NCI-H510A treated with DMSO at 0.1 percent for 48 hours (cell line): ENCODE measurements at places on chromosomes 16 and 17.
A peak's percentile ranks its signal among the peaks of the same experiment; 100 is the strongest.

DNA sequence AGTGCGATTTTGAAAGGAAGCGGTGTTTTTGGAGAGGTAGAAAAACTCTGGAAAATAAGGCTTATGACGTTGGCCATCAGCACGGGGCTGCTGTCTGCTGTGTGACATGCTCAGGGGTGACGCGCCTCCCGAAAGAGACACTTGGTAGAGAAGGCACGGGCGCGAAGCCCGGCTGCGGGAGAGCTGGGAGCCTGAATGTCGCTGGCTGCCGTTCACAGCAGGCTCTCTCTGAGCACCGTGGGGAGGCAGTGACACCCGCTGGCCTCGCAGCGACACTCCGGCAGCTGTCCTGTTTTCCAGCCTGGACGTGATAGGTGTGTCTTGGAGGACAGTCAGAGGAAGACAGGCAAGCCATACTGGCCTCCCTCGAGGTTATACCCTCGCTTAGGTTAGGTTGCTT lies 759.1 kb upstream of the RBFOX1 start:
- DNase-seq, result no peak

DNA sequence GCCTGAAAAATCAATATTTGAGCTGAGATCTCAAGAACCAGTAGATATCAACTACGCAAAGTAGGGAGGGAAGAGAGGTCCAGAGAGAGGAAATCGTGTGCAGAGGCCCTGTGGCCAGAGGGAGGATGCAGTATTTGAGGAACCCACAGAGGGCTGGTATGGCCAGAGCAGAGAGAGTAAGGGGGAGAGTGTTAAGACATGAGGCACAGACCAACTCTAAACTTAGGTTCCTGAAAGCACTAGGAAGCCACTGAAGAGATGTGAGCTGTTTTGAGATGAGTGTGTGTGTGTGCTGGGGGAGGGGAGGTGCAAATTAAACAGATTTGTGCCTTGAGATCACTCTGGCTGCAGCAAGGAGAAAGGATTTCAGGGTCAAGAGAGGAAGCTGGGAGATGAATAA lies 10.9 kb downstream of the SLC13A2 start:
- DNase-seq, result no peak

DNA sequence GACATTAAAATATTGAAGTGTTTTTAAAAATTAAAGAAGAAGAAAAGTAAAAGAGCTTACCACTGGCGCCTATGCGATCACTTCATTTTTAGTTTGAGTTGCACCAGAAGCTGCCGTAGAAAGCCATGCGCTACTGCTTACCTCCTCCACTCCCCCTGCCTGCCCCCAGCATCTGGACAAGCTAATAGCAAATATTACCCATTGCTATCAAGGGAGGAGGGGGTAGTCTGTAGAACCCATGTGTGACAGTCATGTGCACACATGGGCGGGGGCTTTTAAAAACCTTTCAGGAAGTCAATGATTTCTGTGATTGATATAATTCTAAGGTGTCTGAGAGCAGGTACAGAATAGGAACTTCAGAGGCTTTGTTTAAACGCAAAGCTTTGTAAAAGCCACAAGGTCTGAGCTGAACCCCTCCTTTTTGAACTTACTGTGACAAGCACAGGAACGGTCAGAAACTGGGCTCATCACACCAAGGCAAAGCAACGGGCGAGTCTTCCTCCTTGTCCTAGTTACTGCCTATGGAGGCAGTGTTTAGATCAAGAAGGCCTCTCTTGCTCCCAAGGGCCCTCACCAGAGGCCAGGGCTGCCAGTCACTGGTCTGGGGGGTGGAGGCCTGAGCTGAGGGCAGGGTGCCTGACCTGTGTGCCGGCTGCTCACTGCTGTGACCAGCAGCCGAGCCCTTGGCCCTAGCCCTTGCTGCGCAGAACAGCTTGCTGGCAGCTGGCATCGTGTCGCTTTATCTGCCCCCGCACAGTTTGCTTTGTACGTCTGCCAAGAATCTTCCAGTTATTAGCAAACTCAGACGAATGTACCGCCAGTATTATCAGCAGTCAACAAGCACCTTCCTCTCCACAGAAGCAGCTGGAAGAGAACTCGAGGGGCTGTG lies 15.0 kb downstream of the GINS2 start:
- DNase-seq, result peak; percentile 69

- no peak for DNase-seq
These were observed 93.8 kb downstream of the USP31 start for GRCh38 chr16:23055481-23055880.

GRCh38 chr17:35841505-35841904 lies 27.2 kb downstream of the HEATR9 start:
- no peak for DNase-seq

DNA sequence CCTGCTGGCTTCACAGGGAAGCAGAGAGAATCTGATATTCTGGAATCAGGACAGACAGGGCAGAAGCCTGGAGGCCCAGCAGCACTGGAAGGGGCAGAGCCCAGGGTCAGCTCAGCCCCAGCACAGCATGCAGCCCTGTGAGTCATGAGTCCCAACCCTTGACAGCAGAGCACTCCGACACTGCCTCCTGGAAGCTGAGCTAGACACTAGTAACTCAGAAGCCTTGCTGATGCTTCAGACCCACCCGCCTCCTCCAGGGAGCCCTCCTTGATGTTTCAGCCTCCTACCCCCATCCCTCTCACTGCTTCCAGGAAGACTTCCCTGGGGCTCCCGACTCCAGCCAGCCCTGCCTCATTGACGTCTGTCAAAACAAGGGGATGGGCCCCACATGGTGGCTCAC lies 6.9 kb downstream of the CAMKK1 start:
- DNase-seq, result no peak

- peak; percentile 85 for DNase-seq
These were observed 972 bp downstream of the RSAD1 start for GRCh38 chr17:50479522-50480141.

DNA sequence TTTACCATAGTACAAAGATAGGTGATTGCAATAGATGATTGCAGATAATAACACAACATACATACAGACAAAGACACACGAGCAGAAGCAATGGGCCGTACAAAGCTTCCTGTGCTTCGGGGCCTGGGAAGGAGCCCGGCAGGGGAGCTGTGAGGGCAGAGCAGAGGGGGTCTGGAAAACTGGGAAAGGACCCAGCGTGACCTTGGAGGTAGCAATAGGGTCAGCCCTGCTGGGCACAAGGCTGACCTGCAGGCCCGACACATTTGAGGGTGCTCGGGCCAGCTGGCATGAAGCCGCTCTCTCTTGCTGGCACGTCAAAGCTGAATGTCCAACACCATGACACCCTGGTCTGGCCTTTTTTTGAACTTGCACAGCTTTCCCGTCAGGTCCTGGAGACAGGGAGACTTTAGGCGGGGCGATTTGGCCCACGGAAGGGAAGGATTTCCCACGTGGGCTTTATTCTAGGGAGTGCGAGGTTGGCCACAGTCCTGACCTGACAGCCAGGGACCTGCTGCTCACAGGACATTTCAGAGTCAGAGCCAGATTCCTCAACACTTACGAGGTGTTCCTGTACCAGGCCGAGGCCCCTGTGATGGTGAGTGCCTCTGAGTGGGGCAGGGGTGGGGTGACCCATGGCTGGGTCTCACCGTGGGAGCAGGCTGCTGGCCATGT lies 83.2 kb downstream of the NTN1 start:
- no peak for DNase-seq

DNA sequence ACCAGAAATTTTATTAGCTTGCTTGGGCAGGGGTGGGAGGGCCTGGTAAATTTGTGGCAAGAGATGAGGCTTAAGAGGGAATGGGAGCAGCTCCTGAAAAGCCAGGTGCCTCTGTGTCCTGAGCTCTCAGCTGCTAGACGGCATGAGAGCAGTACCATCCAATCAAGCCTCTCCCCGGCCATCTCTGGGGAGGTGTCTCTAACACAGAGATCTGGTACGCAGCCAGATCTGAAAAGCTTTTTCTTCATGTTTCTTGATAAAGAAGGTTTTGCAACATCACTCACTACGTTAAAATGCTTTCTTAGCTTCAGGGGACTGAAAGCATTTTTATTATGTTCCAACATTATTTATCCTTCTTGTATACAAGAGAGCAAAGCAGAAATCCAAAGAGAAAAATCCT lies 488.2 kb downstream of the RBFOX1 start:
- DNase-seq, result no peak

- peak; percentile 78 for DNase-seq
These were observed 262.5 kb downstream of the CBLN1 start for GRCh38 chr16:49019081-49019633.

GRCh38 chr17:80946449-80946848 lies 45.2 kb upstream of the CHMP6 start:
- no peak for DNase-seq

DNA sequence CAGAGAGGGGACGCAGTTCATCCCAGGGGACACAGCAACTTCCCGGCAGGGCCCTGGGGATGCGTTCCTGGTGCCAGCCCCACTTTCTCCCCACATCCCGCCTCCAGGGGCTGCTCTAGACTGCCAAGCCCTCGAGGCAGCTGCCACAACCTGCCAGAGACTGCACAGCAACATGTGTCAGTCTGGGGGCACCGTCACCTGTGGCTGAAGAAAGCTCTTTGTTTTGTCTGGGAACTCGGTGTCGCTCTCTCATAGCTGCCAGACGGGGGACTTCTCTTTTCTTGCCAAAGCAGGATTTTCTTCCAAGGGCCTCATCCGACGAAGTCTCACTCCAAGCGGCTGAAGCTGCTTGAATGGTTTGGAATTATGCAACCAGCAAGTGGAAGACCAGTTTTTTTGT lies 43.7 kb downstream of the COTL1 start:
- no peak for DNase-seq

- peak; percentile 78 for DNase-seq
These were observed 21.4 kb downstream of the WSB1 start for GRCh38 chr17:27315322-27315721.

DNA sequence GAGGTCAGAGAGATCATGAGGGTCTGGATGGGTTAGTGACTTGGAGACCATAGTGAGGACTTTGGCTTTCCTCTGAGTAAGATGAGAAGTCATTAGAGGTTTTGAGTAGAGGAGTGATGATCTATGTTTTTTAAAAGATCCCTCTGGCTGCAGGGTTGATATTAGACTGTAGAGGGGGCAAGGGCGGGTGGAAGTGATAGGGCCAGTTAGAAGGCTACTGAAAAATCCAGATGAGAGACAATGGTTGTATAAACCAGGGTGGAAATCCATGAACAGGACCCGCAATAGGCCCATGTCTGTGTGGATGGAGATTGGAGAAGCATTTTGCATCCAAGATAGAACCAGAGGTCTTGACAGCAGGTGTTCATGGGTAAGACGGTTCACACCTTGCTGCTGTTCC lies 9.8 kb downstream of the ITGAL start:
- DNase-seq, result no peak

GRCh38 chr16:65781363-65781762 lies 585.1 kb upstream of the CDH5 start:
- no peak for DNase-seq

DNA sequence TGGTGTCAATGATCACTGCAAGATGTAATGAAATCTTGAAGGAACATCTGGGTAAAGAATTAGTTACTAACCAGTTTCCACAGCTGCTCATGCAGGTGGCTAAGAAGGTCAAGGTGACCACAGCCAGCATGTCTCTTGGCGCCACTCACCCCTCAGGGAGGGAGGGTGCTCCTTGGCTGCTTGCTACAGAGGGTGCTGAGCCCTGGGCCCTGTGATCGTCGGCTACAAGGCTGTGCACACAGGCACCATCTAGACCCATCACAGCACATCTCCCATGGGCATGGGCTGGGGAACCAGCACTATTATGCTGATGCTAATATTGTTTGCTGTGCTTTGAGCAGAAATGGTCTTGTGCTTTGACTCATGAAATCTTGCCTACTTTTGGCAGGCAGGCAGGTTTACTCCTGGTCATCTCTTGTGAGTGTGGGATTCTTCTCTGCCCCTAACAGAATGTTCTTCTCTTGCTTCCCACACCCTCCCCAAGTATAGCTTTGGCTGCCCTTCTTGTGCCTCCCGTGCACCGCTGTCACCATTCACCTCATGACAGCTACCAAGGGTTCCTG lies 36.4 kb downstream of the TXNDC11 start:
- DNase-seq, result no peak

DNA sequence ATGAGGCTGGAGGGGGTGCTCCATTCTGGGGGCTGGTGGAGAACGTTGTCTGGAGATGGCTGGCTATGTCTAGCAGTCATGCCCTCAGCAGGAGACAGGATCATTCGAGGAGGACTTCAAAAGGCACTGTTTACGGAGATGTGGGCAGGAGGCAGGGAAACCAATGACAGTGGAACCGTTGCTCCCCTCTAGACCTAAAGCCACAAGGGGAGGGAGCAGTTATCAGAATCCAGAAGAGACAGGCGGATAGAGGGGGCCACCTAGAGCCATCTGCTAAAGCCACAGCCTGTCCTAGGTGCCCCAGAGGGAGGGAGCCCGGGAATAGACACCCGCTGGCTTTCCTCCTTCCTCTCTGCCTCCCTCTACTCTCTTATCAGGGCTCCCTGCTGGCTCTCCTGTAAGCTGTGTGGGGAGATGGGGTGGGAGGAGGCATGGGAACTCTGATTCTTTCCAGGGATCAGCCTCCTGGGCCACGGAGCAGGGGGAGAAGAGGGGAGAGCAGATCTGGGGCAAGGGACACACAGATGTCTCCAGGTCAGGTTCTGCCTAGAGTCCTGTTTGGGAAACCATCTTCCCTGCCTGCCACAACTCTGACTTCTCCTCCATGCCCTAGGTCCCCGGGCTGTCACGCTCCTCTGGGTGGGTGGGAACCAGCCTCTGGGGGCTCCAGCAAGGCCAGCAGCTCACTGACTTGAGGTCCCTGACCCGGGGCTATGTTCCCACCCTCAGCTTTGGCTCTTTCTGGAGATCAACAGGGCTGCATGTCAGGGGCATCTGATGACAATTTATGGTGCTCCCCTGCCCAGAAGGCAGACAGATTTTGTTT lies 42.3 kb downstream of the IRX3 start:
- no peak for DNase-seq

- no peak for DNase-seq
These were observed 17.4 kb downstream of the LASP1NB start for GRCh38 chr17:38942696-38943334.

GRCh38 chr16:77191259-77191969 lies 424 bp downstream of the MON1B start:
- no peak for DNase-seq

DNA sequence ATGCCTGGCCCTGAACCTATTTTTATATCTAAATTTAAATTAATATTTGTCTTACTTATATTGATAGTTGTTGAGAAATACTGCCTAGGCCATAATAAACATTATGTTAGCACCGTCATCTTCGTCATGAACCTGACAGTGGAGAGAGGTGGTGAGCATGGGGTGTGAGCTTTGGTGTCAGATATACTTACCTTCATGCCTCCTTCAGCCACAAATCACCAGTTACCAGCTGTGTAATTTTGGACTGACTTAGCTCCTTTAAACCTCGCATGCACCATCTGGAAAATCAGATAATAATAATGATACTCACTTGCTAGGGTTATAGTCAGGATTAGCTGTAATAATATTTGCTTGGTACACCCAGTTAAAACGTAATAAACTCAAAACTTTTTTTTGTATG lies 35.0 kb downstream of the SNX29 start:
- DNase-seq, result no peak
